ENCODE measurements at places on chromosomes 3 and 15.

DNA sequence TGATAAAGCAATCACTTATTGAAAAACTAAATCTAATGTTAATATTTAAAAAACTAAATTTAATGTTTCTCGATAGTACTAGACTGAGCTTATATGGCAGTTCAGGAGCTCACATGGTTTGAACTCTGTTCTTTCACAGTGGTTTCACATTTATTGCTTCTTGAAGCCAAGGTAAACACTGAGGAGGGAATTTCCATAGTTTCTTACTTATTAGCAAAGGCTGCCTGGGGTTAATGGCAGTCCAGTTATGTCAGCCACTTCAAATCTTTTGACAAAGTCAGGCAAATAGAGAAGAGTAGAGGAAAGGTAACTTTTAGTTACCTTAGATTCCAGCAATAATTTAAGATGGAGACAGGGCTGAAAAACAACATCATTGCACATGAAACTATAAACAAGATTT lies 831.5 kb downstream of the ROBO2 start:
- no peak for DNase-seq

GRCh38 chr3:65538101-65538500 lies 500.6 kb downstream of the MAGI1 start:
- DNase-seq = no peak

DNA sequence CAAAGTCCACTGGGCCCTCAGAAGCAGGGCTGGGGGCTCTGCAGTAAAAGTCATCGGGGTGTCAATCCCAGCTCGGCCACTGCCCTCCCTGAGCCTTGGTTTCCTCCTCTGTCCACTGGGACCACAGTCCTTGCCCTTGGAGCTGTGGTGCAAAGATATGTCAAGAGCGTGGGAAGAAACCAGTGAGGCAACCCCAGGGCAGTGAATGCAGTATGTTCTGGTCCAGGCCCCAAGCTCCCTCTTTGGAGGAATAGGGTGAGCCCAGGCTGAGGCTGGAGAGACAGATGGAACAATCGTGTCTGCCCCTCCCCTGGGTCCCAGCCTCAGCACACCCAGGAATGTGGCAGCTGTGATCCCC lies 779 bp downstream of the GRIP2 start:
- DNase-seq = no peak

- no peak for DNase-seq
Measured at GRCh38 chr3:112132975-112133448, at the start of gene GCSAM. TSS of gene GCSAM (minus strand) at chr3:112133248. CDS start at chr3:112133120, 128 bp downstream.

Data from NCI-H187 (cell line).